ENCODE measurements at places on chromosomes 16 and 17.

- peak; percentile 50 for DNase-seq
Observed at GRCh38 chr17:83067718-83068261, 11.6 kb upstream of the METRNL start.

GRCh38 chr16:74268372-74268782, 28.2 kb upstream of the PSMD7 start:
- no peak for DNase-seq

- no peak for DNase-seq
Observed at GRCh38 chr17:38897671-38898290, 27.6 kb upstream of the LASP1NB start.

DNA sequence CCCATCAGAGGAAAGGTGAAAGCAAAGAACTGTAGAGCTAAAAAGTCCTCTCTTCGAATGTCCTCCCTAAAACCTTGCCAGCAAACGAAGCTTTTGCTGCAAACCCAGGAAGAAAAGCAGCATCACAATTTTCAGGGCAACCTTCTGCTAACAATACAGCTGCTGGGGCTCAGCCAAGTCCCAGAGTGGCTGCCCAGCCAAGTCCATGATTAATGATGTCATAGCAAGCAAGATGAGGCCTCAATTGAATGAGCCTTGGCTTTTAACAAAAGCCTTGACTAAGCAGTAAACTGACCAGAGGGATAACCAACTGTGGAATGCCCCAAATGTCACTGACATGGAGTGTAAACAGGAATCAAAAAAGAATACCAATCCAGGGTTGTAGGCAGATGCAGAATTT, 342.7 kb downstream of the PMP22 start:
- no peak for DNase-seq

DNA sequence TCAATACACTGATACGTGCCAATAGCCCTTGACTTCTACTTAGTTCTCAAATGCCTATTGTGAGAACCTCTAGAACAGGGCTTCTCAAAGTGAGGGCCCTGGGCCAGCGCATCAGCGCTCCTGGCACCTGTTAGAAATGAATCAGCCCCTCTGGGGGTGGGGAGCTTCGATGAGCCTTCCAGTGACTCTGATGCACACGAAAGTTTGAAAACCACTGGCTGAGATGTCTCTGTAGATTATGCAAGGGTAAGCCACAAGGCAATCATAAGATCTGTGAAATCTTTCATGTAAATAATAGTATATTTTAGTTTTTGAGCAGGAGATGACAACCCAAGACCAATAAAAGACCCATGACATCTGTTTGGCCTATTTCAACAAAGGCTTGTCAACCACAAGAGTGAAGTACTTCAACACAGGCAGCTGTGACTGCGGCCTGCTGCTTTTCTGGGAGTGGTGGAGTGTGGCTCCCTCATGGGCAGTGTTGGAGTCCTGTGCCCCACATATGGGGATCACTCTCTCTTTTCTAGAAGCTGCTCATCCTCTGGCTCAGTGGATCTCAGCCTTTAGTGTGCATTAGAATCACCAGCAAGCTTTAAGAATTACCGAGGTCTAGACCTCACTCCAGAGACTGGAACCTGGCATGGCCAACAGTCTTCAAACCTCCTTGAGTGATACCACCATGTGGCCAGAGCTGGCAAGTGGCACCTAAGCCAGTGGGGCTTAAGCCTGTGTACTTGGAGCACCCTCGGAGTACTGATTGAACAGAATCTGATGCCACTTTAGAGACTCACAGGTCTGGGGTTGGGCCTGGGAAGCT, 5.8 kb downstream of the MTHFSD start:
- no peak for DNase-seq

GRCh38 chr16:4399001-4399730, 17.2 kb downstream of the CORO7 start:
- DNase-seq, result no peak

DNA sequence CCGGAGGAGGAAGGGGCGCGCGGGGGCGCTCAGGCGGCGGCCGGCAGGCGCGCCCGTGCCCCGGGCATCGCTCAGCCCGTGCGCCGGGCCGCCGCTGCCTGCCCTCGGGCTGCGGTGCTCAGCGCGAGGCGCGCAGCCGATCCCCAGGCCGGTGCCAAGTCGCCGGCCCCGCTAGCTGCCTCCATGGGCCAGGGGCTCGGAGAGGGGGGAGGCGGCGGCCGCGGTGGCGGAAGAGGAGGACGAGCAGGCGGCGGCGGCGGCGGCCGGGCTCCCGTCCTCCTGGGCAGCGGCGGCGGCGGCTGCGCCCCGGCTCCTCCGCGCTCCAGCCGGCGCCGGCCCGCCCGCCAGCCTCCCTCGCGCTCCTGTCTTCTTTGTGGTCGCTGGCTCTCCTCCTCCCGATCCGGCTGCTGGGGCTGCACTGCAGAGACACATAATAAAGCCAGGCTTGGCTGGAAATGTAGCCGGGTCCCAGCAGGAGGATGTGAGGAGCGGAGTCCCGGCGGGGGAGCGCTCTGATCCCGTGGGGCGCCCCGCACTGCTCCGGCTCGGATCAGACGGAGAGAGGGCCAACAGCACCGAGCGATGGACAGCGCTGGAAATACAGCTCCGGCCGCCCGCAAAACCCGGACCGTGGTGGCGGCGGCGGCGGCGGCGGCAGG, 889 bp upstream of the ZNF423 start:
- peak; percentile 70 for DNase-seq

GRCh38 chr16:2340564-2341455, at the start of gene ABCA3:
Gene ABCA3 (minus strand): TSS chr16:2340728. CDS start chr16:2326466, 14,262 bp downstream.
- peak; percentile 81 for DNase-seq

- no peak for DNase-seq
Observed at GRCh38 chr16:46949241-46949892, 24.1 kb downstream of the DNAJA2 start.

DNA sequence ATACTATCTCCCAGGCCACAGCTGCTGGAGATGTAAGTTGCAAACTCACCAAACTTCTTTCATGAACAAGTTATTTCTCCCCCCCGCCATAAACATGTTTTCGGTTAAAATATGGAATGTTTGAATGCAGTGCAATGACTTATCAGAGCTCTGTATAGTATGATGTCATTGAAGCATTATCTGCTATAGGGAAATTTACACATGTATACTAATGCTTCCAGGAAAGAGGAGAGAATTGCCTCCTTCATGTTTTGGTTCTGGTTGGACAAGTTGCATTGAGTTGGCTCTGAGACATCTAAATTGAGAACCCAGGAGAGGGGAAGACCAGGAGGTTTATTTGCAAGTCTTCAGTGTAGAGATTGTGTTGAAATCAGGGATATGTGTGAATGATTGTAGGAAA, 20.8 kb downstream of the UQCRC2 start:
- no peak for DNase-seq

DNA sequence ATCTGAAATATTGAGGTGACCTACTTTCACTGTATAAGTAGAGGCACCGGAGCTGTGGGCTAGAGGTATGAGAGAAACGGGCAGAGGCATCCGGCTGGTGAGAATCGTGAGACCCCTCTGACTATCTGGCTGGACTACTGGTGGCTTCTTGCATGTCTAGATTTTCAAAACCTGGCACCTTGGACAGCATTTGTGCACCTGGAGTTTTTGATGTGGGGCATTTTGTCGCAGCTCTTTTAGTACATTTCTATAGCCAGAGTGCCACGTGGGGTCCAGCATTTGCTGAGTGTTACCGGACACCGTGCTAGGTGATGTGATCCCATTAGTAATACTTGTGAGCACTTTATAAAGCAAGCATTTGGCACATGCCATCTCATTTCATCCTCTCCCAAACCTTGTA, 32.6 kb upstream of the SHISA9 start:
- no peak for DNase-seq

DNA sequence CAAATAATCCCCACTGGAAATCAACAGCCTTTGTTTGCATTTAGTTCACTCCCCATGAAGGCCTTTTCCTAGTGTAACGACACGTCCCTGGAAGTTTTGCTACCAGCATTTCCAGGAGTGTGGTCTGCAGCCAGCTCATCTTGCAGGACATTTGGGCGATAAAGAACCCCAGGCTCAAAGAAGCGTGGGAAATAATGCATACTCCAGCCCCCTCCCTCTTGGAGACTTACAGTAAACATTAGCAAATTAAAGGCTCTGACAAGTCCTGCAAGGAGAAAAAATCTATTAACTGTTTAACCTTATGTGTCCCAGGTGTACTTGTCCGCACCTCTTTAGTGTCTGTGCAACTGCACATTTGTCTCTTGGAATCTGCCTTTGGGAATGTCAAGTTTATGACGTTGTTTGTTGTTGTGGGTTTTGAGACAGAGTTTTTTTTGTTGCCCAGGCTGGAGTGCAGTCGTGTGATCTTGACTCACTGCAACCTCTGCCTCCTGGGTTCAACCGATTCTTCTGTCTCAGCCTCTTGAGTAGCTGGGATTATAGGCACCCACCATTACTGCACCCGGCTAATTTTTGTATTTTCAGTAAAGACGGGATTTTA, 131.1 kb downstream of the ABCC1 start:
- DNase-seq, result no peak

GRCh38 chr16:25893332-25893731, 201.6 kb downstream of the HS3ST4 start:
- DNase-seq, result no peak

GRCh38 chr17:82475458-82475857, 16.9 kb downstream of the NARF start:
- DNase-seq, result peak; percentile 31

- DNase-seq, result no peak
Observed at GRCh38 chr16:53922807-53923571, 219.0 kb downstream of the FTO start.

GRCh38 chr17:58283674-58284612, 3.2 kb upstream of the MPO start:
- no peak for DNase-seq

DNA sequence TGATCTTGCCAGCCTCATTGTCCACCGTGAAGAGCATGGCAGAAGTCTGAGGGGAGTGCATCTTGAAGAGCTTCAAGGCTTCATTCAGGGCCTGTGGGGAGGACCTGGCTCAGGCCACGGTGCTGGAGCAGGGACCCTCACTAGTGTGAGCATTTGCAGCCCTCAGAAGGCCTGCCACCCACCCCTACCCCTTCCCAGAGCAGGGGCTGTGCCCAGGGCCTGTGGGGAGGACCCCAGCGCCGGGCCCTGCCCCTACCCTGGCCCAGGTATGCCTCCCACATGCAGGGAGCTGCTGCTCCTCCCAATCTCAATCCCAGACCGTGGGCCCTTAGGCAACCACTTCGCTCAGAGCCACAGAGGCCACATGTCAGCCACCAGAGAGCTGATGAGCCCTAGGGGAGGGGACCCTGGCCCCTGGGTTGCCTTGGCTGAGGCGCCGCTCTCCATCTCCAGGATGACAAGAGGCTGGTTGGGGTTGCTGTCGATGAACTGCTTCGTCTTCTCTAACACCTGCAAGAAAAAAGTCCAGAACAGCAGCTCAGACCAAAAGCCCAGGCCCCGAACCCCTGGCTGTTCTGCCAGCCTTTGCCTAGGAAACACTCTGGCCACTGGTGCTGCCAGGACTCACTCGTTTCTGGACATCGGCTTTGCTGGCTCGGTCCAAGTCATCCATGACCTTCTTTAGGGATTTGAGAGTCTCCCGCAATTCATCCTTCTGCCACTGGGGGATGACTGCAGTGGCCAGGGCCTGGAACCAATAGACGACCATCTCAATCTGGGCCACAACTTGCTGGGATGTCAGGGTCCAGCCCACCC, 1.8 kb upstream of the EXOSC6 start:
- peak; percentile 70 for DNase-seq

DNA sequence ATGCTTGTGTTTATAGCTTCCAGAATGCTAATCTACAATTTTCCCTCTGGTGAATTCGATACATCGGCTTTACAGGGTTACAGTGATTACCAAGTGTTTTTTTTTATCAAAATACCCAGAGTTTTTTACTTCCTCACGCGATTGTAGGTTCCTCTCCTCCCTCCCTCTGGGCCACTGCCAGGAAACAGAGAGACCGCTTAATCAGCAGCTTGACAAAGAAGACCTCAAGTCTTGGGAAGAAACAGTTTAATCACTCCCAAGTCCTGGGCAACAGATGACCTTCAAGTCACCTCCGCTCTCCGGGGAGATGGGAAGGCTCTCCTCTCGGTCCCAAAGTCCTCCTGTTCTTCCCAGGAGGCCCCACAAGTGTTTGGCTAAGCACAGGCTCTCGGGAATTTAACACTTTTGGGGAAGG, 23.5 kb downstream of the SMTNL2 start:
- peak; percentile 27 for DNase-seq

DNA sequence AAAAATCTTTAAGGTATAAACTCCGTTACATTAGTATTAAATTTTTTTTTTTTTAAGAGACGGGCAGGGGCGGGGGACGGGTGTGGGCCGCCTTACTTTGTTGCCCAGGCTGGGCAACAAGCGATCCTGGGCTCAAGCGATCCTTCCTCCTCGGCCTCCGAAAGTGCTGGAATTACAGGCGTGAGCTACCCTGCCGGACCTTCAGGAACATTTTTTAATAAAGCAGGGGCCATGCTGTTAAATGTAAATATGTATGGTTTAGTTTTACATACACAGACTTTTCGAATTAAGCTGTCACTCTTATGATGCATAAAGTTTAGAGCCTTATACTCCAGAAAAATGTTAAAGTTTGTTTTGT, 2.4 kb downstream of the PPM1D start:
- DNase-seq, result peak; percentile 55

- no peak for DNase-seq
Observed at GRCh38 chr17:60455378-60455777, 33.1 kb downstream of the CHCT1 start.

DNA sequence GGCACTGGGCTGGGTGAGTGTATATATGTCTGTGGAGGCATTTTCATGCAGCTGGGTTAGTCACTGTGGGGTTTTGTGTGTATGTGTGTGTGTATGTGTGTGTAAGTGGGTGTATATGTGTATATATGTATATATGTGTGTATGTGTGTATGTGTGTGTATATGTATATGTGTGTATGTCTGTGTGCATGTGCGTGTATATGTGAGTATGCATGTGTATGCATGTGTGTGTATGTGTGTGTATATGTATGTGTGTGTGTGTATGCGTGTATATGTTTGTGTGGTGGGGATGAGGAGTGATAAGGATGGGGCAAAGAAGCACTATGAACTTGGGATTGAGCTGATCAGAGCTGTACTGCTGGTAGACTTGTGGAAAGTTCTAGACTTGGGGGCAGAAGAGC, 29.0 kb upstream of the PLLP start:
- no peak for DNase-seq

- peak; percentile 45 for DNase-seq
Observed at GRCh38 chr17:30600830-30601494, 123.8 kb downstream of the GOSR1 start.

- peak; percentile 1 for DNase-seq
Observed at GRCh38 chr16:52090080-52090479, 456.9 kb downstream of the TOX3 start.
